Activated B cell treated with CpG ODN at 0.5 μM for 24 hours (primary cell): ENCODE measurements at places on chromosomes 7 and 10. TPM values are rescaled to one million over a fixed set of nuclear protein-coding genes. Genes with fewer than 3 reads are reported as not detected.

- peaks cover 20% of the 10 kb centered on the region for H3K4me1 ChIP-seq
- H3K27ac ChIP-seq = no peak overlapping the region
- no peaks in the 10 kb centered on the region for H3K36me3 ChIP-seq
- no peak overlapping the region for H3K4me3 ChIP-seq
- DNase-seq = no peak
- peaks cover 1% of the 10 kb centered on the region for H3K27me3 ChIP-seq
Measured at GRCh38 chr7:140402178-140402835, 1.6 kb upstream of the RAB19 start.

- peaks cover 12% of the 10 kb centered on the region for H3K27me3 ChIP-seq
- no peak overlapping the region for H3K27ac ChIP-seq
- DNase-seq = no peak
Measured at GRCh38 chr10:101712997-101713396, 18.0 kb upstream of the FBXW4 start.

DNA sequence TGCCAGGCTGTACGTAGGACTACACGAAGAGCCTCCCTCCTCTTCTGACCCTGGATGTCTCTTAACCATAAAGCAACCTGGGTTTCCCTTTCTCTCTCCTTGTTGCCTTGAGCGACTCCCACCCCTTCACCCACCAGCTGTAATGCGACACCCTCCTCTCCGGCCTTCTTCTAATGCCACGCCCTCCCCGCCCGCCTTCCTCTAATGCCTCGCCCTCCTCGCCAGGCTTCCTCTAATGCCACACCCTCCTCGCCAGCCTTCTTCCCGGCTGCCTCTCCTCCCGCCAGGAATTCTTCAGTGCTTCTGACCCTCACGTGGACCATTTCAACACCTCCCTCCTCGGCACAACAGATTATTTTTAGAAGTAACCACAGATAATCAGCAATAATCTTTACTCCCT, 348.5 kb upstream of the SHH start:
- no peaks in the 10 kb centered on the region for H3K4me1 ChIP-seq
- H3K36me3 ChIP-seq = no peaks in the 10 kb centered on the region
- DNase-seq = no peak
- H3K4me3 ChIP-seq = no peak overlapping the region
- H3K27ac ChIP-seq = no peak overlapping the region

DNA sequence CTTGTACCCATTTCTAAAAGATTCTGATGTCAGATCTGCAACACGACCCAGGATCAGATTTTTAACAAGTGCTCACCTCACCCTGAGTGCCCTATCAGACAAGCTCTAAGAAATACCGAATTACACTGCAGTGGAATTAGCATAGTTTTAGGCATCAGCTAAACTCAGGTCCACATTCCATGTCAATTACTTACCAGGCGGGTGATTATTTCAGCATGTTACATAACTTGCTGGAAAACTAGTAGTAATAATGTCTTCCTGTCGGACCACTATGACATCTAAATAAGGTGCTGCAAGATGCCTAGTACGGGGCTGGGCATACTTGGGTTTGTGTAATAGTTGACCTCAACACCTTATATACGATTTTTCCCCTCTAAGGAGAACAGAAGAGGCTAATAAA, 21.0 kb downstream of the TRIL start:
- H3K27ac ChIP-seq = no peak overlapping the region
- H3K4me1 ChIP-seq = no peaks in the 10 kb centered on the region
- peaks cover 43% of the 10 kb centered on the region for H3K27me3 ChIP-seq
- DNase-seq = no peak

DNA sequence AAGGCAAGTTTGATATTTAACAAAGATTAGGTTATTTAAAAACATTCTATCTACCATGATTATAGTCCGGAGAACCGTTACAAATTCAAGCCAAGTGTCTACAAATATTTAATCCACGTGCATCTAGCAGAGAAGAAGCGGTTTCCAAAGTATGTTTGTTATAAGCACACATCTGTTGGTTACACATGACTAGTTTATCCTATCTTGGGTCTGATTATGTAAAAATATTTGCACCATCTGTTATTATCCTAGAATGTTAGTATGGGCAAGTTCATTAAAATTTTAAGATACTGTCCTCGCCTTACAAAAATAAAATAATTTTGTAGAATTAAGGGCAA, 289.2 kb upstream of the VSTM2A start:
- H3K4me1 ChIP-seq = no peaks in the 10 kb centered on the region
- H3K27ac ChIP-seq = no peak overlapping the region
- no peak overlapping the region for H3K4me3 ChIP-seq
- no peaks in the 10 kb centered on the region for H3K36me3 ChIP-seq

- no peaks in the 10 kb centered on the region for H3K27me3 ChIP-seq
- H3K27ac ChIP-seq = peak overlapping the region; percentile 65
- peaks cover 30% of the 10 kb centered on the region for H3K36me3 ChIP-seq
Measured at GRCh38 chr10:32937911-32938424, 20.1 kb downstream of the ITGB1 start.

DNA sequence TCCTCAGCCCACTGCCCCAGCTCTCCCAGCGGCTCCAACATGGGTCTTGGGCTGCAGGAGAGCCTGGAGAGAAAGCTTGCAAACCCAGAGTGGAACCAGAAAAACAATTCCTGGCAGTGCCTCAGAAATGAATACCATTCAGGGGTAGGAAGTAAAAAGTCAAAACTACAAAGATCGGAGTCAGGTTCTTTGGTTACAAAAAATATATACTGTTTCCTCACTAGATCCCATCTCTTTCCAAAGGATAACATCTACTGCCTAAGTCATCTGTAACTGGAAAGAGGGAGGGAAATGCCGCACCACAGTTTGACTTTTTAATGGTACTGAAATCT, 14.9 kb downstream of the CREB3L2 start:
- no peak overlapping the region for H3K27ac ChIP-seq
- H3K4me3 ChIP-seq = no peak overlapping the region
- no peak for DNase-seq
- H3K36me3 ChIP-seq = peaks cover 5% of the 10 kb centered on the region

DNA sequence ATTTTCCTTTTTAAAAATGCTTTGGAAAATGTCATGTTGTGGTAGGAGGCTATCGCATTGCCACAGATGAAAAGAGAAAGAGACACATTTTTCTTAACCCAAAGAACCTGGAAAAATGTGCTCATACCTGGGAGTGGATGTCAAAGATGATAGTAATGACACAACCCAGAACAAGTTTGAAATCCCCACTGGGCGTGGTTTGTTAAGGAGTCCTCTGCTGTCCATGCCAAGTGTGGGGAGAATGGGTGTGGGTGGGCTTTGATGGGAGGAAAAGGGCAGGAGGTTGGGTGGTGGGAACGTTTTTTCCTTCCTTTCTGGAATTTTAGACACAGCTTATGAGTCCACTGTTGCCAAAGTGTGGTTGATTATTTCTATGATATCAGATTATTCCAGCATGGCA, 10.9 kb downstream of the OPTN start:
- H3K27me3 ChIP-seq = no peaks in the 10 kb centered on the region
- H3K36me3 ChIP-seq = peaks cover 57% of the 10 kb centered on the region
- no peak overlapping the region for H3K27ac ChIP-seq
- no peak overlapping the region for H3K4me3 ChIP-seq
- H3K4me1 ChIP-seq = peaks cover 12% of the 10 kb centered on the region

DNA sequence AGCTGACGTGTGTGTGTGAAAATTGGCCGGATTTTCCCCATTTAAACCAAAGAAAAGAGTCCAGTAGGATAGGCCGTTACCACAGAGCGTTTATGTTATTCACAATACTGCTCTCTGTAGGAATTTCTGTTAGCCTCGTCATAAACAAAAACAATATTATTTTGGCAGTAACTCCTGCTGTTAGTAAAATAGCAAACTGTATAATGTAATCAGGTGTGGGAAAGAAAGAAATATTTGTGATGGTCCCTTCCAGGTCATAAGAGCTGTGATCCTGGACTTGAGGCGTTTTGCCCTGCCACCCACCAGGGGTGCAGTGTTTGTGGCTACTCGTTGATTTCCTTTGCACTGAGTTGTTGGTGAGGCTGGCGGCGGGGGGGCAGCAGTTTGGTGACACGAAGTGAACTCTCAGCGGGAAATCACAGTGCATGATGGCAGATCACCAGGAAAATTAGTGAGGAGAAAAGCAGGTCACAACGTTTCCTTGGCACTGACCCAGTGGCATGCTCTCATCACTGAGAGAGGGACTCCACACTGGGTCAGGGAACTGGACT, 2.8 kb downstream of the EEPD1 start:
- no peaks in the 10 kb centered on the region for H3K36me3 ChIP-seq
- peaks cover 11% of the 10 kb centered on the region for H3K4me1 ChIP-seq
- H3K27ac ChIP-seq = no peak overlapping the region
- no peak overlapping the region for H3K4me3 ChIP-seq
- no peak for DNase-seq
- peaks cover 3% of the 10 kb centered on the region for H3K27me3 ChIP-seq

FAM107B gene
- 263 and 286 TPM in 2 replicates for total RNA-seq

GFRA1 gene
- not detected in 2 replicates for total RNA-seq

SCIN gene
- 0.05 TPM in 1 of 2 replicates, not detected in the other for total RNA-seq

C10orf62 gene
- total RNA-seq = not detected in 2 replicates

GTF2IRD1 gene
- 0.67 and 1.6 TPM in 2 replicates for total RNA-seq

PARD3 gene
- total RNA-seq = 0.11 and 0.12 TPM in 2 replicates
